Body of pancreas (tissue), 4 donors: ENCODE measurements at places on chromosomes 1 and 21.

DNA sequence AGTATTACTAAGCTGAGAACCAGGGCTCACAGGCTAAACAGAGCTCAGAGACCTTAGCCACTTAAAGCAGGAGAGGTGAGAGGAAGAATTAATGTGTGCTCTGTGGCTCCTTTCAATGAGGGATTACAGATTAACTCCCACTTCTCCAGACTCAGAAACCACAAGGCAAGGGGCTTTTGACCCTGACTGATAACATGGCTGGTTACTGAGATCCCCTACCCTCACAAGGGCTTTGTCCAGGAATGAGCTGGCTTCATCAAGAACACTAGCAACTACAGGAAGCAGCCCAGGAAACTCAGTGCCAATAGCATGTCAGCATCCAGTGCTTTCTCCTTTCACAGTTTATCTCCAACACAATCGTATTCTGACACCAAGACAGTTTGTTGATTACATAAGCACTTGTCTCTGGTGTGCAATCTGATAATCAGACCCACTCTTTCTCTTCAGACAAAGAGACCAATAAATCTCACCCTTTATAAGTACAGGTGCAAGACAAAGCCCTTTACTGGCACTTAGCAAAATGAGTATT is 38.8 kb downstream of the ERI3 start:
- no peak for DNase-seq

- peak; percentile 93 for DNase-seq
Measured at GRCh38 chr21:31629972-31630711, 29.4 kb upstream of the SOD1 start.

- peak; percentile 60 for DNase-seq
Measured at GRCh38 chr1:168867941-168868634, 139.1 kb upstream of the DPT start.

DNA sequence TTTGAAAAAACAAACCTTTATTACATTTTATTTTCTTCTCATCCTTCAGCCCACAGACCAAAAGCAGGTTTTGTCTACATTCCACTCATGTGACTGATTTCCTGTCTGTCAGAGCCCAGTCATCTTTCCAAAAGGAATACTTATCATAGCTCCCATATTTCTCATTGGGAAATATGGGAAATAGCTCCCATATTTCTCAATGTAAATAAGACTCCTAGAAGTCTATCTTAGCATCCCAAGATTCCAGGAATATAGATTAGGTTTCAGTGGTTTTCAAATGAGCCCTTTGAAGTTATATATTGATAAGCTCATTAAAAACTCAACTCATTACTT is 19.1 kb upstream of the NRDC start:
- no peak for DNase-seq

GRCh38 chr1:172447641-172448040 is 3.8 kb upstream of the PIGC start:
- no peak for DNase-seq
